ENCODE measurements at places on chromosomes 7 and 10. TPM values are rescaled to one million over a fixed set of nuclear protein-coding genes. Genes with fewer than 3 reads are reported as not detected.

Gene SEC31B
- 2.5 TPM for total RNA-seq

DNA sequence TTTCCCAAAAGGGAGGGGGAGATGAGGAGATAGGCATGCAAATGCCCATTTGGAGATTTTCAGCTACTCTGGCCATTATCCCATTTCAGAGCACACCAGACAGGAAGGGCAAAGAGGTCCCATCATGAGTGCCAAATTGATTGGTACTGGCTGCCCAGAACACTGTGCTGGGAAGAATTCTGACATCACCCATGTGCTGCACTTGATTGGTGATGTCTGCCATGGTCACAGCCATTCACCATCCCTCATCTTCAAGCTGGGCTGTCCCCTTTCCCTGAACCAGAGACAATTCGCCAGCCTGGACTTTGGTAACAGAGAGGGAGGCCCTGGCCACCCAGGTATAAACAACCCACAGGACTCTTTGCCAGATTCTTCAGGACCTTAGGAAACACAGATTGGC, 23.2 kb upstream of the RADIL start:
- H3K36me3 ChIP-seq: no peaks in the 10 kb centered on the region
- DNase-seq: no peak
- H3K4me3 ChIP-seq: no peak overlapping the region
- no peaks in the 10 kb centered on the region for H3K27me3 ChIP-seq
- no peak overlapping the region for H3K27ac ChIP-seq
- no peaks in the 10 kb centered on the region for H3K4me1 ChIP-seq

GRCh38 chr10:85946713-85947326, 419.8 kb downstream of the GRID1 start:
- no peaks in the 10 kb centered on the region for H3K27me3 ChIP-seq
- H3K27ac ChIP-seq: no peak overlapping the region
- no peak overlapping the region for H3K4me3 ChIP-seq

Gene SEMA4G
- not detected for total RNA-seq
